ENCODE measurements at places on chromosomes 12 and 14.

- DNase-seq: no peak
Measured at GRCh38 chr12:1435456-1435855, 158.9 kb downstream of the FBXL14 start.

GRCh38 chr12:124433147-124433874, 134.1 kb downstream of the NCOR2 start:
- DNase-seq: no peak

DNA sequence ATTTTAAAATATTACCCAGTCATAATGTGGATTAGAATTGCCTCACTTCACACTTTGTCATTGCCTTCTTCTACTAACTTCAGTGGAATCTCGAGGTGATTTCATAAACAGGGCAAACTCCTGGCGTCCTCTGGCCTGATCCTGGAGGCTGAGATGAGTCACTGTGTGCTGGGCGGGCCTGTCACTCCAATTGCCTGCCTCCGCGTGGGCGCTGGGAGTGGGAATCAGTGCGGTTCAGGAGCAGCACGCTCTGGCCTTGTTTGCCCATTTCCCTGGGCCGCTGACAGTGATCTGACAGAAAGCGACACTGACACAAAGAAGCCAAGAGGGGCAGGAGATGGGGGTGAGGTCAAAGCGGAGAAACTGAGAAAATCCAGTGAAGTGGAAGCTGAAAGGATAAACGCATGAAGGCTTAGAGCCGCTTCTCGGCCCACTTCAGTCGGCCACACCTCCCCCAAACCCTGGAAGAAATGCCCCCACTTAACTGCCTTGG, 29.7 kb downstream of the LGR5 start:
- DNase-seq: no peak

GRCh38 chr14:68794851-68795596, 2.2 kb upstream of the ZFP36L1 start:
- peak; percentile 67 for DNase-seq

- no peak for DNase-seq
Measured at GRCh38 chr14:36935976-36936678, 236.3 kb downstream of the SLC25A21 start.

GRCh38 chr14:28482251-28483040, 284.1 kb upstream of the FOXG1 start:
- no peak for DNase-seq

DNA sequence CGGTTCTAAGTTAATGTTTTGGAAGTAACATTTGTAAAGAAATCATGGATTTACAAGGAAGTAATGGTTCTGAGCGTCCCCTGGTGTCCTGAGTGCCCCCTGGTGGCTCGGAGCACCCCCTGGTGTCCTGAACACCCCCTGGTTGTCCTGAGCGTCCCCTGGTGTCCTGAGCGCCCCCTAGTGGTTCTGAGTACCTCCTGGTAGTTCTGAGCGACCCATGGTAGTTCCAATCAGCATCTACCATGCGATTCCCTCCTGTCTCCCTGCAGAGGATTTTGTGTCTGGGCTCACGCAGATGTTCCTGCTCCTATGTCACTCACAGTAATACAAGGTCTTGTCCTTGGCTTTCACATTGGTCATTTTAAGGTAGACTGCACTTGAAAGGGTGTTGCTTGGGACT, 1352.9 kb downstream of the TMEM121 start:
- peak; percentile 24 for DNase-seq
